Activated T-helper 17 cell treated with anti-CD3 and anti-CD28 coated beads, Interleukin-2, amount 50 U/mL, for 72 hours (primary cell): ENCODE measurements at places on chromosomes 1 and 21.

DNA sequence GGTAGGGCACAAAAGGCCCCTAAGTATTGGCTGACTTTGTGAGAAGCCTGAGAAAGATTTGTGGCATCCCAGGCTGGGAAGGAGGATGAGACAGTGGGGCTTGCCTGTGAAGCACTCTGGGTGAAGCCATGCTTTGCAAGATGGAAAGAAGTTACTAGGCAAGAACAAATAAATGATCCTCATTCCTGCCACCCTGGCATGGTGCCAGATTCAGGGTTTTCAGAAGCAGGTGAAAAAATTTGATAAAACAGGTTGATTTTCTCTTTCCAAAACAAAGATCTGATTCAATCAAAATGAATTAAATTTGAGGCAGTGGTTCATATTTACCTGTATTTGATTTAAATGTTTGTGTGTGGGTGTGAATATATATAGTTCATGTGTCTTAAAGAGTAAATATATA is 386.9 kb upstream of the PROX1 start:
- no peak for ATAC-seq

DNA sequence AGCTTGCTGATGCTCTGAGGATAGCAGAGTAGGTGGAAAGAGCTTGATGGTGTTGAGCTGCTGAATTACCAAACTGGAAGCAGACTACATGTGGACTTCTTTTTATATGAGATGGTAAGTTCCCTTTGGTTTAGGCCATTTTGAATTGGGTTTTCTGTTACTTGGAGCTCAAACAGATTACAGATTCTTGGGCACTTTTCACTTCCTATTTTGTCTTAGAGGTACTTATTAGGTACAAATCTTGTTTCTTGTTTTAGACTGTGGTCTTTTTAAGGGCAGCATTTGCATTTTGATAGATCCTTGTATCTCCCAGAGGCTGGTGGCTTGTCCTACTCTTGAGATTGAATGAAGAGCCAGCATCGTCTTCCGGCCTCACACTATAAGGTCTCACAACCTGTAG is 70.2 kb downstream of the GADD45A start:
- no peak for ATAC-seq

GRCh38 chr1:53819387-53819786 is 18.7 kb downstream of the NDC1 start:
- ATAC-seq = no peak

DNA sequence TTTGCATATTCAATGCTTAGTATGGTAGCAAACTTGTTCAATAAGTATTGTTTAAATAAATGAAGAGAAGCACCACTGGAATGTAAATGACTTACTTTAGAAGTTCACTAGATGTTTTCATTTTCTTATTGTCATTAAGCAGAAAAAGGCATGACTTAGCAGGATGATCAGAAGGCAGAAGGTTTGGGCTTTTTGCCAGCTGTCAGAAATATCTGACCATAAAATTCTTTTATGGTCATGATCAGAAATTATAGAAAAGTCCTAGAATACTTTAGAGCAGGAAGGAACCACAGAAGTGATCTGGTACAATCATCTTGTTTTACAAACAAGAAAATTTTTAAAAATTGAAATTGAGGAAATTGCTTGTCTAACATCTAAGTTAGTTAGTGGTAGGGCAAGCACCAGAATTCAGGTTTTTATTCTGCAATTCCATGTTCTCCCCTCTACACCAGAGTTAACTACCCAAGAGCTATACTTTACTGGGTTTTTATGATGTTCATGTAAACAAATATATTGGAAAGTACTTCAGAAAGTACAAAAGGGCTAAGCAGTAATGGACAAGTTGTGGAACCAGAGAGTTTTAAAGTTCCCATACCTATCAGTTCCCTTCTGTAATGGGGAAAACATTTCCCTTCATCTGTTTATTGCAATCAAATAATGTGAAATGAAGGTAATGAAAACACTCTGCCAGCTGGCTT is 10.1 kb downstream of the FMO5 start:
- ATAC-seq = no peak

DNA sequence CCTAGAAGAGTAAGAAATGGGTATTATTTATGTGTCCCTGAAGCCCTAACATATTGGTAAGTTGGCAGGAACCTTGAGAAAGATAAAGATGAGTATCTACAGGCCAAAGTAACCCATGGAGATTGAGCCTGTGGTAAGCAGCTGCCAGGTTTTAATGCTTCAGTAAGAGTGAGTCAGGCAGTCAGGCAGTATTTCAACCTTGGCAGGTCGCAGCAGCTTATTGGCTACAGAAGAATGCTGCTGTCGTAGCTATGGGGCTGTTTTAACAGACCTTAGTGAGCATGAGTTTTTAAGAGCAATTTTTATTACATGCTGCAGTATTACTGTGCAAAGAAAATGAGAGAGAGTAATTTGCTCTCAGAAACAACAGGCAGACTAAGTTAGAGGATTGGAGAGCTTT is 10.3 kb upstream of the SLC30A10 start:
- no peak for ATAC-seq

GRCh38 chr1:210700083-210700482 is 371.4 kb downstream of the HHAT start:
- no peak for ATAC-seq

DNA sequence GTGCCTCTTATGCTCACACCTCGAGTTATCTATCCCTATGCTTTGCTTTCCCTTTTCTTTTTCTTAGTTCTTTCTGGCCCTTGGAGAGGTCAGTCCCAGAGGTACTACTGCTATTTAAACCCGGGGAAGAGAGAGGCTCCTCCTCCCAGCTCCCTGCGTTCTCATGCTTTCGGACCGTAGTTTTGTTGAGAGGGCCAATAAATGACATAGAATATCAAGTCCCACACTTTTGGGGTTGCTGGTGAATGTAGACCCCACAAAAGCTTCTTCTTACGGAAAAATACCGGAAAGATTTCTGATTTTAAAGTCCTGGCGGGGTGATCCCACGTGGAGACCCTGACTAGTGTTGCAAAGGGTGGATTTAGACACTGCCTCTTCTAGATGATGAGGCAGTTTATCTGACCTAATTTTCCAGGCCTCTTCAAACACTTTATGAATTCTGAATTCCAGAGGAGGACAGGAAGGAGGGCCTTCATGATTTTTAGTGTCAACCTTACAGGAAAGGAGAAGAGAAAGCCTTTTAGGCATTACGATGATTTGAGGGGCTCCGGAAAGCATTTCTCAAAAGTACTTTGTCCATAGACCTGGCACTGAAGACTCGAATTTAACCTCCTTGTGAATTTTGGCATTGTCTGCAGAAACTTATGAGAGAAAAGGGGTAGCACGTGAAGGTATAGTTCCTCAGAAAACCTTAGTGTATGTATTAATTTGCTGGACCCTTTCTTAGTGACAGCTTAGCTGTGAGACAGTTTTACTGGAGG is 694 bp downstream of the TMEM167B start:
- ATAC-seq = peak; percentile 61

DNA sequence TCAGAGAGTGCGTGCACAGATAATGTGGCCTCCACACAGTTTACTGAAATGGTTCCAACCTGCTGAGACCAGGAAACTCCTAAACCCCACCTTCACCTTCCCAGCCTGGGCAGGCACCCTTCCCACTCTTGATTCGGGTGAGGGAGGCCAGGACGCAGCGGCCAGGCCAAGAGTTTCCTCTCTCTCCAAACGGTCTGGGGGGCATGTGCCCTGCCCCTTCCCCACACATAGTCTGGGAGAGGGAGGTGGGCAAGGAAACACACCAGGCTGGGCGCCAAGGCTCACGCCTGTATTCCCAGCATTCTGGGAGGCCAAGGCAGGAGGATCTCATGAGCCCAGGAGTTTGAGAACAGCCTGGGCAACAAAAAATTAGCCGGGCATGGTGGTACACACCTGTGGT is 9.6 kb downstream of the TNFRSF8 start:
- no peak for ATAC-seq

GRCh38 chr1:21249940-21250493 is 40.2 kb downstream of the ECE1 start:
- ATAC-seq = no peak

GRCh38 chr1:11881749-11882441 is 23.1 kb upstream of the NPPB start:
- no peak for ATAC-seq

DNA sequence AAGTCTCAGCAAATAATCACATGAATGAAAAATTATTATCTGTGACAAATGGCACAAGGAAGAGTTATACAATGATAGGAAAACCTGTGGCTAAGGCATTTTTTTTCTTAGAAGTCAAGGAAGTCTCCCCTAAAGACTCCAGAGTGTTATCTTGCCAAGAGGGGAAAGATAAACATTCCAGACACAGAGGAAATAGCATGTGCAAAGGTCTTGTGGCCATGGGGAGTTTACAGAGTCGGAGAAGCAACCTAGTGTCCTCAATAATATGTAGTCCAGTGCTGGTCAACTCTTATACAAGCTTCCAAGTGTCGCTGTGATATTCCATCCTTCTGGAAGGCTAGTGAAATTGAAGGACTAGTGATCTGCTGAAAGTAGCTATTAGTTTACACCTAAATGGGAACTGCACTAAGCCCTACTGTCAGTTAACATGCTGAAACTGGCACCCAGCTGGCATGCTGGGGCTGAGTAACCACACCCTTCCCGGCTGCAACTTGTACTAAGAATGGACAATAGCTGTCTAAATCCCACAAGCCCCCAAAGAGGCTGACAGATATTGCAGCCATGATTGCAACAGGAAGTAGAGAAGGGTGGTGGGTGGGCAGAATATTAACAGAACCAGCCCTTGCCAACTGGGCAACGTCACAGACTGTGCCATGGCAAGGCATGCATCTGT is 11.5 kb upstream of the ATP1B1 start:
- ATAC-seq = no peak

DNA sequence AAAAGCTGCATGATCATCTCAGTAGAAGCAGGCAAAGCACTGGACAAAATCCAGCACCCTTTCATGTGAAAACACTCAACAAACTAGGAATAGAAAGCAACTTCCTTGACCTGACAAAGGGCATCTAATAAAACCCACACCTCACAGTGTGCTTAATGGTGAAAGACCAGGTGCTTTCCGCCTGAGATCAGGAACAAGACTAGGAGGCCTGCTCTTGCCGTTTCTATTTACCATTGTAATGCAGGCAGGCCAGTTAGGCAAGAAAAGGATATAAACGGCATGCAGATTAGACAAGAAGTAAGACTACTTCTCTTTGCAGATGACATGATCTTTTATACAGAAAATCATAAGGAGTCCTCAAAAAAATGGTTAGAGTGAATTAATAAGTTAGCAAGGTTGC is 37.2 kb downstream of the SLC37A1 start:
- ATAC-seq = no peak

- ATAC-seq = no peak
These were observed 66.6 kb upstream of the DYNLT5 start for GRCh38 chr1:66685670-66686069.

DNA sequence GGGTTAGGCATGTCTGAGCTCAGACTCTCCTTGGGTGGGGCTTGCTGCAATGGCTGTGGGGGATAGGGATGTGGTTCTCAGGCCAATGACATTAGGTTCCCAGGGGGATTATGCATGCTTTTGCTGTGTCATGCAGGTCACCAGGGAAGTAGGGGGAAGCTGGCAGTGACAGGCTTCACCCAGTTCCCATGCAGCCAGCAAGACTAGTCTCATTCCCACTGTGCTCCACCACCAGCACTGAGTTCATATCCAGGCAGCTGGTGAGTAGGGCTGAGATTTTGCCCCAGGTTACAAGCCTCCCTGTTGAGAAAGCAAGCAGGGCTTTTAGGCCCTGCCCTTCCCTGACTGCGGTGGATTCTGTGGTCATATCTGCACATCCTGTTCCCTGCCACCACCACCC is 32.1 kb upstream of the PLA2G5 start:
- no peak for ATAC-seq

DNA sequence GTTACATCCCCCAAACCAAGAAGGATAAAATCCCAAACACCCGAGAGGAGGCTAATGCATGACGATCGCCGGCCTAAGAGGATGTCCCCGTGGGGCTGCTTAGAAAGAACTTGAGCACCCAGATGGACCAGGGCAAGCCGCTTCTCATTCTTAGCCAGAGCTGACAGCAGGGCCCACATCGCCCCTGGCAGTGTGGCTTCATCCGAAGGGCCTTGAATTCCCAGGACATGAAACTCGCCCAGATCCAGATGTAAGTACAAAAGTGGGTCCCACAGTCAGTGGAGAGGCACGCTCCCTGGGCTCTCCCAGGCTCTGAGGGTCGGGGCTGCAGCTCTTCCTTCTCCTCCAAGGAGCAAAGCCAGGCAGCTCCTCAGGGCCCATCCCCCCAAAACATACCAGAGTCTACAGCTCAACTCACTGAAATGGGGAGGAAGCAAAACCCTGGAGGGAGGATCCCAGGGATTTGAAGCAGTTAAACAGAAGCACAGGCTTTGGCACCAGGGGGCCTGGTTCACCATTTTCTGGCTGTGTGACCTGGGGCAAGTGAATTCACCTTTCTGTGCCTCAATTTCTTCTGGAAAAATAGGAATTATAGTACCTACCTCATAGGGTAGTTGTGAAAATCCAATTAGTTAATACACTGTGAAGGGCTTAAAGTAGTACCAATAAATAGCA is 85.6 kb downstream of the MAN1C1 start:
- no peak for ATAC-seq

DNA sequence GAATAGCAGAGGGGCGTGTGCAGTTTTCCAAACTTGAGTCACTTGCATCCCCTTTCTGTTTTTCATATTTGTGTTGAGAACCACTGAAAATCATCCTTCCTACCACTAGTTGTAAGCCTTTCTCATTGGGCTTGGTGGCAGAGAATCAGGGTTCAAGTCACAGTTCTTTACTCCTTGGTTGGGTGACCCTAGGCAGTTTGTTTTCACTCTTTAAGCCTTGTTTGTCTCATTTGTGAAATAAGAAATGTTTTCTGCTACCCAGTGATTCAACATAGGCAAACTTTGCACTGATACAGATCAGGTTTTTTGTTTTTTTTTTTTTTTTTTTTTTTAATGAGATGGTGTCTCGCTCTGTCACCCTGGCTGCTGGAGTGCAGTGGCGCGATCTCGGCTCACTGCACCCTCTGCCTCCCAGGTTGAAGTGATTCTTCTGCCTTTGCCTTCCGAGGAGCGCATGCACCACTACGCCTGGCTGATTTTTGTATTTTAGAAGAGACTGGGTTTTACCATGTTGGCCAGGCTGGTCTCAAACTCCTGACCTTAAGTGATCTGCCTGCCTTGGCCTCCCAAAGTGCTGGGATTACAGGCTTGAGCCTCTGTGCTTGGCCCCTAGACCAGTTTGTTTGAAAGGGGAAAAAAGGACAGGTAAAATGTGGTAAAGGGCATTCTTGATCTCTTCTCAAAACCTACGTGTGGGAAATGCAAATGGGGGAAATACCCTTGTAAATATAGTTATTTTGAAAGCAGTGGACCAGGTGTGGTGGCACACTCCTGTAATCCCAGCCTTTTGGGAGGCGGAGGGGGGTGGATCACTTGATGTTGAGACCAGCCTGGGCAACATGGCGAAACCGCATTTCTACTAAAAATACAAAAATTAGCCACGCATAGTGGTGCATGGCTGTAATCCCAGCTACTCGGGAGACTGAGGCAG is 3.2 kb downstream of the CLIC4 start:
- no peak for ATAC-seq
